ENCODE measurements at places on chromosomes 5 and 9.

DNA sequence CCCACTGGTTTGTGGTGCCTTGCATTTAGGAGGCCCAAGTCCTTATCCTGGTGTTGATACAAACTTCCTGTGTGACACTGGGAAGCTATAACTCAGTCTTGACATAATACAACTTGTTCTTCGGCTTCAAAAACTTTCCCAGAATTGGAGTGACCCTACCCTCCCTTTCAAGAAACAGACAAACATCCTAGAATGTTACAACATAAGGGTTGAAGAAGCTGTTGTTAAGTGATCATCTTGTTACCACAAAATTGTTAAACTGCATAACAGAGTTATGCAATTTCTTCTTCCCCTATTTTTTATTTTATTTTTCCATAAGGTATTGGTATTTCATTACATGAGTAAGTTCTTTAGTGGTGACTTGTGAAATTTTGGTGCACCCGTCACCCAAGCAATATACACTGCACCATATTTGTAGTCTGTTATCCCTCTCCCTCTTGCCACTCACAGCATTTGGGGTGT lies 21.3 kb downstream of the TLR4 start:
- no peak for DNase-seq

- no peak for DNase-seq
Observed at GRCh38 chr5:102865171-102865509, 110.0 kb downstream of the PAM start.

- DNase-seq: no peak
Observed at GRCh38 chr5:143664623-143665022, 147.3 kb upstream of the HMHB1 start.

DNA sequence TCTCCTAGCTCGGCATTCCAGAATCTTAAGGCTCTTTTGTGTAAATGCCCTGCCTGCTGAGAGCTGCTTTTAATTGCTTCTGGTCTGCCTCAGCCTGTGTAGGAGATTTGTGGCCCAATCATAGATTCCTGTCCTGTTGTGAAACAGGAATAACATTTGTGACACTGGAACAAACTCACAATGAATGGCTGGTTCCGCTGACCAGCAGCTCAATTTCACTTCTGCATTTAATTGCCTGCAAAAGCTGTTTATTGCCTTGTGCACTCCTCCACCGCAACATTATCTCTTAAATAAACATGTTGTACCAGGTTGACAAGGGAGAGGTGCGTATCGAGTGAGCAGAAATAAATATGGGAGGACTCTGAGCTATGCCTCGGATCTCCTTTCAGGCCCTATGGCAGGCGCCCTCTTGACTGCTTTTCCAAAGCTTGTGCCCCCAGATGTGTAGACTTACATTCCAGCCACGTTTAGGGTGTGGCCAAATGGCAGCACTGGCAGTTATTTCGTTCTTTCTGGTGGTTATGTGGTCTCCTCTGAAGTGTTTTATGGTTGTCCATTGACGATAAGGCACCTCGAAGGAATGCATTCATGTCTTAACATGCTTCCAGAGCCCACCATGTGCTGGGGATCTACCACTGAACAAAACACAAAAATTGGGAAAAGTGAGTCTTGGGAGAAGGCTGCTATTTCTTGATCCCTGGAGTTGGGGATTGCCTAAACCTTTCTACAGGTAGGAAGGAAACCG lies 58.1 kb downstream of the DMRT1 start:
- DNase-seq: no peak

DNA sequence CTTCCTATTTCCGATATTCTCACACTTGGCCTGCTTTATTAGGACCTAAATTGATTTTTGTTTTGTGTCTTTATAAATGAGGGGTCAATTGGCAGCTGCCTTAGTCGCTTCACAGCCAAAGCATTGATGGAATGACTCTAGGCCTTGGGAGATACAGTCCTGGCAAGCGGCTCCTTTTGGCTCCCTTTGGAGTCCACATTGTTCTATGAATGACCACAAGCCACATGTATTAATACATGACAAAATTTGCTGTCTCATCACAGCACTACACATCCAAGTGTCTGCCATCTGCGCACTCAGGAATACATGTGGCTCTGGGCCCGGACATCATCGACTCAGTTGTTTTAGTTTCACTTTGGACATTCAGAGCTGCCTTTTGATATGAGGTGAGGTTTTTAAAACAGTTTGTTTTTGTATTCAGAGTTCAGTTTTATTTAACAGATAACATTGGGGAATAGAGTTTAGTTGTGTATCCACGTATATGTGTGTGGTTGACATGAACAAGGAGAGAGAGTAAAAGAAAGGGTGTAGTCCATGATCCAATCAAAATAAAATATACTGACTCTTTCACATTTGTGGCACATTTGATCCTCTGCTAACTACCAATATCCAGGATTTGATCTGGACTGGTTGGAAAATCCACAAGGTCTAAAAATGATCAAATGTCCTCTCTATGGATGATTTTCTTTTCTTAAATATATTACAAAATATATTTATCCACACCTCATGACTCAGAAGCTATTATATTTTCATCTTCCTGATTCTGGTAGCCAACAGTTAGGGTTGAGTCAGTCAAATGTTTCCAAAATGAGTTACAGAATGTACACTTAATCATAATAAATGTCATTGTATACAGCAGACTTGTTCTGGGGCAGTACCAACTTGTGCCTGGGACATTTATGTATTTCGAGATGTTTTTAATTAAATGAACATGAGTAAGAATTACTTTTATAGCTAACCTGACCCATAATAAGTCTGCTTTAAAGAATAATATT lies 114.0 kb upstream of the MTAP start:
- DNase-seq: no peak

- no peak for DNase-seq
Observed at GRCh38 chr5:115815693-115816225, 700 bp downstream of the CDO1 start.

DNA sequence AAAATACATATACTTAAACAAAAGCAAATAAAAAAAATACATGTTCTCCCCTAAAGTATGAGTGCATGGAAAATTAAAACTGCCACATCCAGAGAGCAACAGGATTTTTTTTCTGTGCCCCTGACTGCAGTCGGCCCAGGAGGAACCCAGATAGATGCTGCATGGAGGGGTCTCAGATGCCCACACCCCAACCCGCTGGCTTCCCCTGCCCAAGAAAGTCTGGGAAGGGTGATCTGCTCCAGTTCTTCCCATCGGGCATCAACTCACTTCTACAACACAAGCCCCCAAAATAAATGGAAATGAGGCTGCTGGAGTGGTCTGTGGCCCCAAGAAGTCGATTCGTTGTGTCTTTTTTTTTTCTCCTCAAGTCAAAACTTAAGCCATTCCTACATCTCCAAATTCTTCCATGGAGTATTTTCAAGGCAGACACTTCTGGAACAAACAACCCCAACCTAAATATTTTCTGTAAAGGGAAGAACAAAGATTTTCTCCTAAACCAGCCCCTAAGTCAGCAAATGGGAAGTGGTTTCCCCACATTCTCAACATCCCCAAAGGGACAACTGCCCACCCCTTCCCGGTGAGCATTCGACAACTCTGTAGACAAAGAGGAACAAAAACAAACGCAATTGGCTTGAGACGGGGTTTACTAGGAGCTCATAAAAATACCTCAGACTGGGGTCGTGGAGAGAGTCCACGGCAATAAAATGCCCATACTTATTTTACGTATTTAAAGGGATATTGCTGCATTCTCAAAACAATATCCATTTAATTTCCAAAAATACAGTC lies 46.7 kb downstream of the ROR2 start:
- DNase-seq: no peak

DNA sequence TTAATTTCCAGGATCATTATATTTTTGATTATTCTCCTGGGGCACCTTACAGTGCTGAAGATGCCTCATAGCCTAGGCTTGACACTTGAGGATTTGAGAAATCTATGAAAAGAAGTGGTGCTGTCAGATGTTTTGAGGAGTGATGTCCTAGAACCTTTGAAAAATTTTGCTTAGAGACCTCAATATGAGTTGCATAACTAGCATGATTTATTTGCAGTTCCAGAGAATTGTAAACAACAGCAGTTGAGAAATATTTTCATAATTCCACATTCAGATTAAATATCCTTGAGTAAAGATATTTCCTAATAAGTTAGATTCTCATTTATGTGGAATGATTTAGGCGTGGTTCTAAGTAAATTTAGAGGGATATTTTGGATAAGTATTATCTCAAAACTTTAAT lies 225.8 kb downstream of the ADAMTSL1 start:
- no peak for DNase-seq

DNA sequence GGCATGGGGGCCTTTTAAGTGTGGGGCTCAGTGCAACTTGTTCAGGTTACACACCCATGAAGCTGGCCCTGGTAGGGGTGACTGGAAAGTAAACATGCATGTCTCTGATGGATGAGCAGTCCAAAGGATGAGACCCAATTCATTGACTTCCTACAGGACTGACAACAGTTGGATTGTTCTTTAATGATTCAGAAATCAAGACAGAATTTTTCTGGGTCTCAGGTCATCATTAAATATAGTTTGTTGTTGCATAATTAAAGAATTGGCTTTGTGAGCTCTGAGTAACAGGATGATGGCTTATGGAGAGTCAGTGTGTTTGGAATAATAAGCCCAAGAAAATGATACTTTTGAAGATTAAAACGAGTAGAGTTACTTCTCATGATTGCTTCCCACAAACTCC lies 604.2 kb upstream of the CLINT1 start:
- no peak for DNase-seq

- DNase-seq: peak; percentile 24
Observed at GRCh38 chr5:32531885-32532520, 53.4 kb upstream of the SUB1 start.

GRCh38 chr9:91421971-91422757 lies 1.5 kb downstream of the NFIL3 start:
- no peak for DNase-seq

- no peak for DNase-seq
Observed at GRCh38 chr9:36817160-36817834, 216.8 kb downstream of the PAX5 start.

- DNase-seq: no peak
Observed at GRCh38 chr5:22238047-22238446, 615.1 kb downstream of the CDH12 start.

DNA sequence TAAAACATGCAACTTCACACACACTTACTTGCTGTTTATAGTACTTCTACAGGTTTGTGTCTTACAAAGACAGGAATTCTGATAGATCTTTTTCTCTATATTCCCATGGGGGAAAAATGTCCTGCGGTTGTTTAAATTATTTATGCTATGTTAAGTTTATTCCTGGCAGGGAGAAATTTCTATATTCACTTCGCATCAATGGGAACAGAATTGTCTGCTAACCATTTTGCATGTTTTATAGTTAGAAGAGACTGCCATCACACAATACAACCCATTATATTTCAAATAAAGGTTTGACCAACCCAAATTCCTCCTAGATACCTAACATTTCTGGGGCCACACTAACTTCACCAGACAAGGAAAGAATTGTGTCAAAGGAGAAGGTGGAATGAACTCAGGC lies 110.0 kb upstream of the PRR16 start:
- no peak for DNase-seq

- DNase-seq: no peak
Observed at GRCh38 chr9:108386859-108387384, 468.9 kb downstream of the ACTL7B start.

DNA sequence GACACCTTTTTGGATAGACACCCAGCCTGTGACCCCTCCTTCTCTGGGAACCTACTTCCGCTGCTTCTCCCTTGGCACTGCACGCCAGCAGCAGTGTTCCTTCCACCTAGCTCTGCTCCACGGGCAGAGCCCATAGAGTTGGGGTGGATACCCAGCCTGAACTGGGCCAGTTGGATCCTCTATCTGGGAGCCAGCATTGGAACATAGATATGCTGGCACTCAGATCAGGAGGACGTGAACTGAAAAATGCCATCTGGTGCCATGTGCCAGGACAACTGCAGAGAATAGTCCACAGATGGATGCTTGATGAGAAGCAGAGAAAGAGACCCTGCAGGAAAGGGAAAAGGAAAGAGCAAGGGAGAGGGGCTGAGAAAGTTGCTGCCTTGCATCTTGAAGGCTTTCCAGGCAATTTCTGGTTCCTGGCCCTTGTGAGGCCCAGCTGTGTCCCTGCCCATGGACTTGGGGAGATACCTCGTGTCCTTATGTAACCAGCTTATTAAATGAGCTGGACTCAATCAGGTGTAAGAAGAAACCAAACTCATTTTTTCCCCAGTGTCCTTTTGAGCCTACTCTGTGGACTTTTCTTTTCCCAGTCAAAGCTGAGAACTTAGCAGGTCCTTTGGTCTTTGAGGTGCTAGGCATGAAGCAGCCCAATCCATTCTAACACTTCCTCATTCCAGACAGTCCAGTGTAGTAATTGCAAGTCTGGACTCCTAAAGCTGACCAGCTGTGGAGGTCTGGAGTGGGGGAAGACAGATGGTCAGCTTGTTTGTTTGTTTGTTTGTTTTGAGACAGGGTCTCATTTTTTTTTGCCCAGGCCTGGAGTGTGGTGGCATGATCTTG lies 39.1 kb downstream of the ANGPTL2 start:
- no peak for DNase-seq

- DNase-seq: no peak
Observed at GRCh38 chr5:45696206-45696836, at the start of gene HCN1. Gene HCN1, minus strand, starts transcription at chr5:45696380.

DNA sequence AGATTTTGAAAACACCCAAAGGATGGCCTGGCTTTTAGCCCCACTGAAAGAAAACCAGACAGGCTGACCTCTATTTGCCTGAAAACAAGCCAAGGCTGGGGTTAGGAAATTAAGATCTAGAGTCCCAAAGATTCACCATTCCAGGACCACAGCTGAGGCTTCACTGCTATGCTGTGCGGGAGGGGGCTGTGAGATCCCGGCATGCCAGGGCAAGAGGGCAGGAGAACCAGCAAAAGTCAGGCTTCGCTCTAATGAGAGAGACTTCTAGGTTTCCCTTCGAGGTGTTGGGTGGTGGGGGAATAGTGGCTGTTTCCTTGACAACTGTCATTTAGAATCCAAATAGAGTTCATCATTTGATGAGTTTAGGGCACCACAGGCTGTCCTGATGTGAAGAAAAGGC lies 152.9 kb upstream of the NFIB start:
- no peak for DNase-seq

DNA sequence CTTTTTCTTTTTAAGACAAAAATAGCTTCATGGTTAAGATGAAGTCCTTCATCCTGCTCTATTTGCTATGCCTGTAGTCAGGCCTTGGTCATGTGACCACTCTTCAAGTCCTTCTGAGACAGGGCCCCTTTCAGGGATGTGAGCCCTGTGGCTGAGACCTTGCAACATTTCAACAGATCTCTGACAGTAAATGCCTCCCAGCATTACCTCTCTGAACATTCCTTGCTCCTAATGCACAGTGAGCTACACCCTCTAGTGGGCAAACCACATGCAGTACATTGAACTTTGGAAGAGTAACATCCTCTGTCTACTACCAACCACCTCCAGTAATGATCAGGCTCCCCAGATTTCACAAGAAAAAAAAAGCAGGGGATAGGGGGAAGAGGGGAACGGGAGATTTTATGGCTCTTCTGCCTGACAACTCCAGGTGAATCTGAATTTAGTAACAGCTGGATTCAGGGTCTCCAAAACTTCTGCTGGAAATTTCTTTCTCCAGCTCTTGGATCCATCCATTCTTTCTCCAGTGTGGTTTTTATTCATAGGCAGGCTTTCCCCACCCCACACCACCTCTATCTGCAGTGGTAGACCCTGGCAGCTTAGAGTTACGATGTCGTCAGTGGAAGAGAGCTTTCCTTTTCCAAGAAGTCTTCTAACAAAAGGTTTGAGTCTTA lies 8.9 kb upstream of the FBXO38 start:
- no peak for DNase-seq

GRCh38 chr9:103816146-103816545 lies 278.0 kb upstream of the SMC2 start:
- no peak for DNase-seq

GRCh38 chr9:126117158-126117425 lies 209.5 kb upstream of the MVB12B start:
- no peak for DNase-seq

GRCh38 chr9:71928806-71929205 lies 17.4 kb downstream of the C9orf85 start:
- no peak for DNase-seq
